ENCODE measurements at places on chromosomes 1 and 21.

- no peak for DNase-seq
Observed at GRCh38 chr1:201126832-201127754, at the start of gene ASCL5. Gene ASCL5 (minus strand): TSS chr1:201127184. CDS start chr1:201115372, 11,812 bp downstream.

DNA sequence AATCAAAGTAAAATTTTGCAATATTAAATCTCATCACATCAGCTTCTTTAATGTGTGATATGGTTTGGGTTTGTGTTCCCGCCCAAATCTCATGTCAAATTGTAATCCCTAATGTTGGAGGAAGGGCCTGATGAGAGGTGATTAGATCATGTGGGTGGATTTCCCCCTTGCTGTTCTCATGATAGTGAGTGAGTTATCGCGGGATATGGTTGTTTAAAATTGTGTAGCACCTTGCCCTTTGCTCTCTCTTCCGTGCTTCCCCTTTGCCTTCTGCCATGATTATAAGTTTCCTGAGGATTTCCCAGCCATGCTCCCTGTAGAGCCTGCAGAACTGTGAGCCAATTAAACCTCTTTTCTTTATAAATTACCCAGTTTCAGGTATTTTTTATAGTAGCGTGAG lies 131.9 kb downstream of the ZNF326 start:
- DNase-seq, result no peak

DNA sequence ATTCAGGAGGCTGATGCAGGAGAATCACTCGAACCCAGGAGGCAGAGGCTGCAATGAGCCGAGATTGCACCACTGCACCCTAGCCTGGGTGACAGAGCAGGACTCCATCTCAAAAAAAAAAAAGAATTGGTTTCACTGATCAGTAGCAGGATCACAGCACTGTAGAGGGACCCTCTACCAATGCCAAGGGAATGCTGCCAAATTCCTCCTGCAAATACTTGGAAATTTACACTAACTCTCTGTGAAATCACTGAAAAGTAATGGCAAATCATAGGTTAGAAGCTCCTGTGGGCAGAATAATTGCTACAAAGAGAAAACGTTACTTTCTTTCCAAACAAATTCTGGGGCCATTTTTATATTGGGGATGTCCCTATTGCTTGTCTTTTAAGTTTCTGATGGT lies 6.7 kb upstream of the GPR25 start:
- DNase-seq, result no peak

DNA sequence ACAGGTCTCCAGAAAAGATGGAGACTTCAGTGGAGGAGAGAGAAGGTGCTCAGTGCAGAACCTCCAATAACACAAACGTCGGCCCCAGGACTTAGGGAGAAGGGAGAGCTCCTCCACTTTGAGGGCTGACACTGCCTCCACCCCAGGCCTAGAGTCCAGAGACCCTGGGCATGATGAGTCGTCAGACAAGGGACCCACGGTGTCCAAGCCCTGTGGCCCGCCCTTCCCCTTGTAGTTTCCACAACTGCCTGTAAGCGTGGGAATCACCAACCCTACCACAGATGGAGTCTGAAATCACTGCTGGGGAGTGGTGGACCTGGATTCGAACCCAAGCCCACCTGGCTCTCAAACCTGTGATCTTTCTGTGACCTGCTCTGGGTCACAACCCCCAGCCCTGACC lies 281.1 kb downstream of the NPHP4 start:
- DNase-seq, result no peak

DNA sequence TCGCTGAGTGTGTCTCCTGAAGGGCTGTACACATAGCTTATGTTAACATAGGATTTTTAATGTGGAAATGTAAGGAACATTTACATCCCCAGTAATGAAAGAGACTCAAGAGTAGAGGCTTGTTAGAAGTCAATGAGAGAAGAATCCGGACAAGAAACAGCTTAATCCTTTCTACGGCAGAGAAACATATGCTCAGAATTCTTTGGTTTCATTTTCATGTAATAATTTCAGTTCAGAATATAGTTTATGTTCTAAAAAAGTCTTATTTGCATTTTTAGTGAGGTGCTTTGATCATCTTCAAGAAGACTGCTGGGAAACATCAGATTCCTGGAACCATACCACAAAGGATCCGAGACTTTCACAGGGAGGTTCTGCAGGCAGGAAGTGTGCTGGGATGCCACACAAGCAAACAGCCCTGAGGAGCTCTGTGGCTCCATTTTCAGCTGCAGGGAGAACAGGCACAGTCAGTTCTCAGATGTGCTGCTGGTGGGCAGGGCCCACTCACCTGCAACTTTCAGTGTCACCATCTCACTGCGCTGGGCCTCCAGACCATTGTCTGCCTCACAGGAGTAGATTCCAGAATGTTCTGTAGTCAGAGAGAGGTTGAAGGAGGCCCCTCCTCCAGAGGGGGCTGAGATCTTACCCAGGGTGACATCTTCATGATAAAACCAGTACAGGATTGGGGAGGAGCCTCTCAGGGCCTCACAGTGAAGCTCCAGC lies 28.4 kb downstream of the FCRL5 start:
- no peak for DNase-seq

DNA sequence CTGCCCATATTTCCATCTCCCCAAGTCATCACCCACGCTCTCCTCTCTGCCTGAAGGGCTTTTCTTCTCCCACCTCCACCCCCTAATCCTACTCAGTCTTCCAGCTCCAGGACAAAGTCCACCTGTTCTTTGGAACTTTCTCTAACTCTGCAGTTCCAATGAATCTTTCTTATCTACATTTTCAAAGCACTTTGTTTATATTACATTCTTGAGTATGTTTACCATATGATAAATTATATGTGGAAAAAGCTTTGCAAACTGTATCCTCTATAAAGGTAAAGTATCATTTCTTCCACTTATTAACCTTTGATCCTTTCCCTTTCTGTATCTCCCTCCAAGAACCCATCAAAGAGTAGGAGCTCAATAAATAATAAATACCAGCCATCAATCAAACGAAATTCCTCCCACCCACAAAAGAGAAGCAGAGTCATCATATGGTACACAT lies 39.7 kb downstream of the TTC13 start:
- no peak for DNase-seq

GRCh38 chr1:7258589-7259135 lies 473.4 kb downstream of the CAMTA1 start:
- no peak for DNase-seq

- DNase-seq, result no peak
Observed at GRCh38 chr1:183827801-183828200, 22.9 kb downstream of the RGL1 start.

DNA sequence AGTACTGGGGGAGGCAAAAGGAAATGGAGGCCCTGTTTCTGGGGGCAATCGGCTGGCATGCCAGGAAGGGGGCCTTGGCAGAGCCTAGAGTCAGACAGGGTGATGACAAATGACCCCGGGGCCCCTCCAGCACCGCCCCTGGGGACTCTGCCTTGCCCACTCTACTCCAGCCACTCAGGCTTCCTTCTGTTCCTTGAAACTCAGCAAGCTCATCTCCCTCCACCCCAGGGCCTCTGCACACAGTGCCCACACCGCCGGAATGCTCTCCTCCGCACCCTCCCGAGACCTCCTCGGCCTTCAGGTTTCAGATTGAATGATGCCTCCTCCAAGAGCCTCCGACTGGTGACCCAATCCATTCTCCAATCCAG lies 122.5 kb upstream of the ZBTB40 start:
- DNase-seq, result no peak

All from endothelial cell (in vitro differentiated cells).